ENCODE measurements at places on chromosomes 4 and X.

GRCh38 chrX:153903238-153903980 lies 1.1 kb upstream of the AVPR2 start:
- DNase-seq: no peak

GRCh38 chr4:107243141-107243781 lies 207.1 kb upstream of the DKK2 start:
- no peak for DNase-seq

GRCh38 chr4:125105561-125105960 lies 209.2 kb upstream of the FAT4 start:
- no peak for DNase-seq

- no peak for DNase-seq
Observed at GRCh38 chr4:7393601-7394575, 40.8 kb downstream of the PSAPL1 start.

- no peak for DNase-seq
Observed at GRCh38 chr4:75229806-75230570, 284.2 kb downstream of the RCHY1 start.

GRCh38 chr4:147944249-147944648 lies 212.4 kb downstream of the ARHGAP10 start:
- DNase-seq: no peak

DNA sequence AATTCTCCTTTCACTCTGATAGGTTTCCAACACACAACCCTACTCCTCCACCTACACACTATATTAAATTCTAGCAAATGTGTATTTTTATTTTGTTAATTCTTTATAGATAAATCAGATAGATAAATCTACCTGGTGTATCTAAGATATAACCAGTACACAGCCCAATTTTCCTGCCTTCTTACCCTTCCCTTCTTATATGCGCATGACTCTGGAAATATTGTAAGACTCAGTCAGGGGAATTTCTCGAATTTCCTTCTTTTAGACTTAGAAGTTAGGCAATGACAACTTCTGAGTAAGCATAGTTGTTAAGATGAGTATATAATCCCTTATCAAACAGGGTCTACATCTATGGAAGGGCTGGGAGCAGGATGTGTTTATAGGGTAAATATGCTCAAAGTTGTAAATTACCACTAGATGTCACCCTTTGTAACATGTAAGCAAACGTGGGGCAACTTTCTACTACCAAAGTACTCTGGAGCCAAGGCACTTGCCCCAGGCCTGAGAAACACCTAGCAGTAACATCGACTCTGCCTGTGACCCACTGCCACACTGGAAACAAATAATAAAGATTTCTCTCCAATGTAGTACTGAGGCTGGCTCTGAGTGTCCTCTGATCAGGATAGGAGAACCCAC lies 444.7 kb downstream of the IQCM start:
- no peak for DNase-seq

- no peak for DNase-seq
Observed at GRCh38 chrX:45711231-45711630, 510.6 kb upstream of the DIPK2B start.

GRCh38 chr4:186592966-186593586 lies 37.7 kb upstream of the MTNR1A start:
- no peak for DNase-seq

- no peak for DNase-seq
Observed at GRCh38 chrX:136227074-136227473, 24.1 kb downstream of the MAP7D3 start.

DNA sequence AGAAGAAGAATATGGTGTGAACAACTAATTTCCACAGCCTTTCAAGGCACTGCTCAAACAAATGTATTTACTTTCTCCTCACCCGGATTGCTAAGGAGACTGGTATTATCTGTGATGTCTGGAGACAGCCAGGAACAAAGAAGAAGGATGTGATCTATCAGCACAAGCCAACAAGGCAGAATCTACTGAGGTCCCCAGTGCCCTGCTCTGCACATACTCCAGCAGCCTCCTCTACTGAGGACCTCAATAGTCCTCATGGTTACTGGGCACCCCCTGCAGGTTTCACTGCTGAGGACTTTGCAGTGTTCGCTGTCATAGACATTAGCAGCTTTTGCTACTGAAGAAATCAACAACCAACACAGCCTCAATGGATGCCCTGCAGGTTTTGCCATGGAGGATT lies 930.1 kb downstream of the ADGRL3 start:
- no peak for DNase-seq

- no peak for DNase-seq
Observed at GRCh38 chr4:88106205-88106604, 52.2 kb downstream of the ABCG2 start.

DNA sequence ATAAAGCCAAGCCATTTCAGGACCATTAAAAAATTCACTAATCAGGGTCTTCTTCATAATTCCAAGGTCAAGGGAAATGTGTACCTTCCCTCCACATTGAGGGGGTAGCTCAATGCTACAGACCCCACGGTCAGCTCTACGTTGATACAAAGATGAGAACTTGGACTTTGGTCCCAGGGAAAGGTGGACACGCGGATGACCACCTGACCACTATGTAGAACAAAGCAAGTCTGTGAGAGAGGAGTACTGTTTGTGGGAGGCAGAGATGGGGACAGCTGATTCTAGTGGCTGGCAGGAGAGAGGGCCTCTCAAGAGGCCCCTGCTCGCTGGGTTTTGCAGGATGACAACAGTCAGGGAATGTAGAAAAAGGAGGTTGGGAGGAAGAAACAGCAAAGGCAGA lies 58.0 kb downstream of the SLC2A9 start:
- DNase-seq: no peak

DNA sequence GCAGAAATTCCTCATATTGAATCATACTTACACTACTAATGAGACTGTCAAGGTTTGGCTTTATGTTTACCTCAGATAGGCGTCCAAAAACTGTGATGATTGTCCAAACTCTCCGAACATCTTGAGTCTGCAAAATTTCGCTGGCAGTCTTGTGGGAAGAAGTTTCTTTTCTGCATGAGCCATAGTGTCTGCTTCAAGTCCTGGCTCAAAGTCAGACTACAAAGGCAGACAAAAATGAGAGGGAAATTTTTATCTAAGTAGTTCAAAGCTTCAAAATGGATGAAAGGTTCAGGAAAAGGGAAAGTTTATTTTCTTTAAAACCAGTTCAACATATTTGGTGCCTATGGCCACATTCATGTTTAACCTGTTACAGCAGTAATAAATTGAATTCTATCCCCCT lies 40.7 kb downstream of the PALLD start:
- DNase-seq: no peak

GRCh38 chr4:145293658-145294057 lies 113.3 kb upstream of the OTUD4 start:
- DNase-seq: no peak

DNA sequence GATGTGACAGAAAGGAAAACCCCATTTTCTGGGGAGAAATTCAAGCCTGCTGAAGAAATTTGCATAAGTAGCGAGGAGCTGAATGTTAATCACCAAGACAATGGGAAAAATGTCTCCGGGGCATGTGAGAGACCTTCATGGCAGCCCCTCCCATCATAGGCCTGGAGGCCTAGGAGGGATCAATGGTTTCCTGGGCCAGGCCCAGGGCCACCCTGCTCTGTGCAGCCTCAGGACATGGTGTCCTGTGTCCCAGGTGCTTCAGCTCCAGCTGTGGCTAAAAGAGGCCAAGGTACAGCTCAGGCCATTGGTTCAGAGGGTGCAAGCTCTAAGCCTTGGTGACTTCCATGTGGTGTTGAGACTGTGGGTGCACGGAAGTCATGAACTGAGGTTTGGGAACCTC lies 31.2 kb downstream of the ETDB start:
- DNase-seq: no peak

DNA sequence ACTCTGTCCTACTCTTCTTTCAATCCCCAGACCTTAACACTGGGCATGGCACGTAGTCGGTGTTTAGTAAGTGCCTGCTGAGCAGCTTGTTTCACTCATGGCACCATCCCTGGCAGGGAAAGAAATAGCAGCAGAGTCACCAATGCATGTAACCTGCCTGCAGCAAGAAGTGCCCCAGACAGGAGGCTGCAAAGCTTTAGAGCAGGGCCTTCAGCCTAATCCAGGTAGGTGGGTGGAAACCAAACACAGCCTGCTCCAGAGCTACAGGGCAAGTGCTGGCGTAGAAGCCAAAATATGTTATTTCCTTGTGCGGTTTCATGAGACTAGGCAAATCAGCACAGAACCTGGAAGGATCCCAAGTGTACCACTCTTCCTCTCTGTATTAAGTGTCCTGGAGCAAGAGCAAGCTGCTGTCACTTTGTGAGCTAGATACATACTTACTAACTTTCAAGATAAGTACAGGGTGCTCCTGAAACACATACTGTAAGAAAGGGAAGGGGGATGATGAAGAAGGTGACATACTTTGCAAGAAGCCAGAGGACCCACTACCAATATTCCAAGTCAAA lies 5.5 kb downstream of the PROM1 start:
- DNase-seq: no peak

DNA sequence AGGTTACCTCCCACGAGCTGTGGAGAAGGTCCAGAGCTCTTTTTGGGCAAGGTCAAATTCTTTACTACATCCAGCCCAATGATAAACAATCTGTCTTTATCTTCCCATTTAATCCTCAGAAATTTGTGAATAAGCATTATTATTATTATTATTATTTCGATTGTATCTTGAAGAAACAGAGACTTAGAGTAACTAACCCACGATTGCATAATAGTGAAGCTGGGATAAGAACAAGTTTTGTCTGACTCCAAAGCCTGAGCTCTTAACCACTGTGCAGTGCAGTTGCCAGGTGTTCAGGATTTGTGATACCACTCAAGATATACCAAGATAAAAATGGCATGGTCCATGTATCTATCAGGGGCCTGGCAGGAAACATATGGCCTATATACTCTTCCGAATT lies 166.5 kb upstream of the LDB2 start:
- DNase-seq: no peak

GRCh38 chr4:137705171-137705783 lies 173.0 kb upstream of the PCDH18 start:
- no peak for DNase-seq

- no peak for DNase-seq
Observed at GRCh38 chr4:150942539-150942938, 72.5 kb downstream of the LRBA start.

- no peak for DNase-seq
Observed at GRCh38 chrX:68878977-68879645, 50.3 kb downstream of the EFNB1 start.

DNA sequence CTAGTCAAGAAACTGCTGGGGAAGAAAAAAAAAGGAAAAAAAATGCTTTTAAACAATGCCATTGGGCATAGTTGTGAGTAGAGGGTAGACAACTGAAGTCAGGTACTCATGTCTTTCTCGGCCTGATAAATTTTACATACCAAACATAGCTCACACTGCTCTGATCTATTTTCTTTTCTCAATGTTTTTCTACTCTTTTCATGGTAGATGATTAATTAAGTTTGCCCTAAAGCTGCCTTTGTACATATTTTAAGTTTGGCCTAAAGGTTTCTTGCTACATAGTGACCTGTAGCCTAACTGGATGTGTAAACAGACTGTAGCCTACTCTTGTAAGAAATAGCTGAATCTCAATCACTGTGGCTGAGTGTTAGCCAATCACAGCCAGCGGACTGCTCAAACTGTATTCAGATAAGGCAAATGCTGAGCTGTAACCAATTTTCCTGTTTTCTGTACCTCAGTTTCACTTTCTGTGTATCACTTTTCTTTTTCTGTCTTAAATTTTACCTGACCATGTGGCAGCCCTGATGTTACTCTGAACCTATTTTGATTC lies 121.0 kb downstream of the PCDH10 start:
- DNase-seq: no peak

- DNase-seq: no peak
Observed at GRCh38 chr4:43360296-43360695, 467.8 kb downstream of the GRXCR1 start.

DNA sequence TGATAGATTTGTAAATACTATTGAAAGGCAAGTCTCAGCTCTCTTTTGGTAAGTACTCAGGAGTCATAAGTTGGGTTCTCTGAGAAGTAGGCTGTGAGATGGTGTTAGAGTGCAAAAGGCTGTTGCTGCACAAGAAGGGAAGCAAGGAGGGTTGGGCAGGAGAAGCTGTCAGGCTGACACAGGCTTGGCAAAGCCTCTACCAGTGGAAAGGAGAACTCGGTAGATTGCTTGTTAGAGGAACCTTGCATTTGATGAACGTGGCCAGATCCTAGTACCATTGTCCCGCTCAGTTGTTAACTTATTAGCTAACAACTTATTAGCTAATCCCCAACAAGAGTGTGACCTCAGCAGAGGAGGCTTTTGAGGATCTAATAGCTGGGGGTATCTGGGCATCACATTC lies 449.3 kb upstream of the BOD1L1 start:
- no peak for DNase-seq

- DNase-seq: no peak
Observed at GRCh38 chr4:113657586-113658233, 103.8 kb downstream of the CAMK2D start.

- no peak for DNase-seq
Observed at GRCh38 chr4:149095001-149095400, 652.8 kb upstream of the NR3C2 start.

- DNase-seq: no peak
Observed at GRCh38 chrX:129000797-129001196, 522.5 kb downstream of the SMARCA1 start.

GRCh38 chrX:41435708-41436107 lies 11.4 kb upstream of the NYX start:
- no peak for DNase-seq

- peak; percentile 48 for DNase-seq
Observed at GRCh38 chr4:90127223-90127705, at the start of gene CCSER1. TSS of gene CCSER1 (plus strand) at chr4:90127394.

DNA sequence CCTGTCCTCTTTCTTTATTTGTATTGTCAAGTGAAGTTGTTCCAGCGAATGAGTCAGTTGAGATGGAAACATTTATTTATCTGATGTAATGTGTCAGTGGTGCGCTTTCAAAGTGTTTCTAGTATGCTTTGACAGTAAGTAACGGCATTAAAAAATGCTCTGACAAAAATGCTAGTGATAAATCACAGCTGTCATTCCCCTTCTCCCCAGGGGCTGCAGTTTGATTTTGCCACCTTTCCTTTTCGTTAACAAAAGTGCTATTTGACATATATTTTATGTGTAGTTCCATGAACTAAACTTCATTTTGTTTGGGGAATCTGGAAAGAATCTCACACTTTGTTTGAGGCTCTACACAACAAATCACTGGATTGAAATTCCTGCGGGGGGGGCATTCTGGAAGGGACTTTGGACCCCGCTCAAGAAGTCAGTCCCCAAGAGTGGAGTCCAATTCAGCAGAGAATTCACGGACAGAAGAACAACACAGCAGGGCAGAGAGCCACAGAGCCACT lies 7.6 kb upstream of the TBC1D19 start:
- DNase-seq: no peak

DNA sequence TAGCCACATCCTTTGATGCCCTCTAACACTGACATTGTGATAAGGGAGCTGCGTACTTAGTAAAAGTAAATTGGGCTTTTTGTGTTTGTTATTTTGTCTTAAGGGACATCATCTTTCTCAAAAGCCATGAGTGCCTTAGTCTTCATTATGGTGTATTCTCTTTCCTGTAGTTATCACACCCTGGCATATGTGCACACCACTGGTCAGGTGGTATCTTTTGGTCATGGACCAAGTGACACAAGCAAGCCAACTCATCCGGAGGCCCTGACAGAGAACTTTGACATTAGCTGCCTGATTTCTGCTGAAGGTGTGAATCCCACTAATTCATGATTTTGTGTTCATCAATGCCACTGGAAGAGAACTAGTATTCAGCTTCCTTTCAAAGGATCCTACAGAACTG lies 18.0 kb downstream of the HERC6 start:
- no peak for DNase-seq

GRCh38 chrX:138082896-138083295 lies 517.0 kb downstream of the ZIC3 start:
- DNase-seq: no peak

- peak; percentile 61 for DNase-seq
Observed at GRCh38 chr4:17511509-17511949, 361 bp downstream of the QDPR start.
